Astrocyte of the hippocampus (primary cell): ENCODE measurements at places on chromosomes 11 and 22.

DNA sequence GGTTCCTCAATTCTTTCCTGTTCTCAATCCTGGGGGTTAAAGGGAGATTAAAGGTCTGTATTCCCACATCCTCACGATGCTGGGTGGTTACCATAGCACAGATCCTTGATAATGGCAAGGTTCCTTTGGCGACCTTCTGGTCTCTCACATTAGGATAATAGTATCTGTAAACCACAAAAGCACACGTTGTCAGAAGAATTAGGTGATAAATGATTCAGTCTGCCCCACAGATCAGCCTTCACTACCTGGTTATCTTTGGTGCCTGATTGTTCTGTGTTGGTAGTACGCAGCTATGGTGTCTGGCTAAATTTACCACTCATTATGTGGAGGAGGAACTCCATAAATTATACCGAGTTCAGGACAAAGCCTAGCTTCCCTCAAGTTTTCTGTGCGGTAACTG, 78.4 kb downstream of the C2CD3 start:
- no peak for DNase-seq

DNA sequence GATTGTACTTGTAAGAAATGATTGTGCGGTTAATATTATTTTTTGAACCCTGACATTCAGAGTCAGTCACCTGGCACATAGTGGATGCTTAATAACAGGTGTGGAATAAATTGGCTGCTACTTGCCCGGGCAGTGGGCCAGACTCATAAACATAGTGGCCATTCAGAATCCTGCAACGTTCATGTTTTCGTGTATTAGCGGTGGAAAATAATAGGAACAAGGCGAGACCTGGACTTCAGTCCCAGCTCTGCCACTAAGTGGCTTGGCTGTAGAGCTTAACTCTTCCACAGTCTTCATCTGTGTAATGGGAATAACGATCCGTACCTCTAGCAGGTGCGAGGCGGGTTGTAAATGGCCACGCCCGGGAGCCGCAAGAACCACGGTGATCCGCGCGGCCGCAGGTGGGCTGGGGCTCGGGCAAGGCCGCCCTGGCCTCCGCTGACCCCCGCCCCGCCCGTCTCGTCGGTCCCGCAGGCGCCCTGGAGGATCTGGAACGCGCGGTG, 761 bp upstream of the TMEM25 start:
- DNase-seq, result no peak

DNA sequence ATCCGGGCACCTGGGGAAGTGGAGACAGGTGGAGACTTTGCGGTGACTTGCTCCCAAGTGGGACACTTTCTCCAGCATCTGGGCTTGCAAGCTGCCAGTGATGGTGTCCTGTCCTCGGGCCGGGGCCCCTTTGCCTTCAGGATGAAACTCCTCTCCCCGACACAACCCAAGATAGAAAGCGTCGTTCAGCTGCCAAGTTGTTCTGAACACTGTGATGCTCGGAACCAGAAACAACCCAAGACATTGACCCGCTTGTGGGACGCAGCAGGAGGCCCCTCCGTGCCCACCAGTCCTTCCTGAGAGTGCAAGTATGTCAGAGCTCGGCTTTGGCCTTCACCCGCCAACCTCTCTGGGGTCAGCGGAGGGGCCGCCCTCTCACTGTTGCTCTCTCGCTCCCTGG, 31.3 kb downstream of the LINC01488 start:
- no peak for DNase-seq

- DNase-seq, result no peak
Observed at GRCh38 chr11:67178421-67178820, 59.4 kb downstream of the KDM2A start.

DNA sequence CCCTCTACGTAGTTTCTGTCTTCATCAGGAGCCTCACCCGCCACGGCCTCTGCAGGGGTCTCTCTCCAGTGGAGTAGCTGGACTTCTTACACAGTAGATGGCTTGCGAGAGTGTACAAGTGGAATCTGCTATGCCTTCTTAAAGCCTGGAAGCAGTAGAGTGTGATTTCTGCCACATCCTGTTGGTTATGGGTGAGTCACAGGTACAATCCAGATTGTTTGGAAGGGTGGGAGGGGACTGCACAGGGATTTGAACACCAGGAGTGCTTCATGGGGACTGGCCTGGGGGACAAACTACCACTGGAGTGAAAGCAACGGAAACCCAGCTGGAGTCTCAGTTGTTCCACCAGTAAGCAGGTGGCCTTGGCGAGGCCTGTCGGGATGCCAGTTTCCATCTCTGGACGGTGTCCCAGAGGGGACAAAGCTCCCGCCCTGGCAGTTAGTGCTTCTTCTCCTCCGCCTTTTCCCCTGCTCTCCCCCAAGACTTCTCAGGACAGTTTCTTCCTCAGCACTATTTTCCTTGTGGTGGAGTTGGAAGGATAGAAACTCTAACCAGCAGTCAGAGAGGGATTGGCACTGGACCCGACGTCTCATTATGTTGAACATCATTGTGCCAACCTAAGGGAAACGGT, 85.0 kb upstream of the RCN1 start:
- DNase-seq, result peak; percentile 50

- peak; percentile 72 for DNase-seq
Observed at GRCh38 chr11:33912405-33913361, 20.8 kb upstream of the LMO2 start.

DNA sequence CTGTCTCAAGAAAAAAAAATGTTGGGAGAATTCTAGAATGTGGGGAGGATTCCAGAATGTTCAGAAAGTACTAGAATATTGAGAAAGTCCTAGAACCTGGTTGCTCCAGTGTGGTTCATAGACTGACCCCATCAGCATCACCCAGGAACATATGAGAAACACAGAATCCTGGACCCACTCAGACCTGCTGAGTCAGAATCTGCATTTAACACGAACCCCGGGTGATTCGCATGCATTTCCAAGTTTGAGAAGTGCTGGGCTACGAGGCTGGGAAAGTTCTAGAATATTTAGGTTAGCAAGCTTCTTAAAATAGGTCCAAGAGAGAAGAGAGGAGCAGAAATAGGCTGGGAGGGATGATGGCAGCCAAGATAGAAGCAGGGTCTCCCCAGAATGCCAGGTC, 6.4 kb downstream of the C1QTNF6 start:
- no peak for DNase-seq

GRCh38 chr22:20965888-20966855, 883 bp upstream of the AIFM3 start:
- no peak for DNase-seq

DNA sequence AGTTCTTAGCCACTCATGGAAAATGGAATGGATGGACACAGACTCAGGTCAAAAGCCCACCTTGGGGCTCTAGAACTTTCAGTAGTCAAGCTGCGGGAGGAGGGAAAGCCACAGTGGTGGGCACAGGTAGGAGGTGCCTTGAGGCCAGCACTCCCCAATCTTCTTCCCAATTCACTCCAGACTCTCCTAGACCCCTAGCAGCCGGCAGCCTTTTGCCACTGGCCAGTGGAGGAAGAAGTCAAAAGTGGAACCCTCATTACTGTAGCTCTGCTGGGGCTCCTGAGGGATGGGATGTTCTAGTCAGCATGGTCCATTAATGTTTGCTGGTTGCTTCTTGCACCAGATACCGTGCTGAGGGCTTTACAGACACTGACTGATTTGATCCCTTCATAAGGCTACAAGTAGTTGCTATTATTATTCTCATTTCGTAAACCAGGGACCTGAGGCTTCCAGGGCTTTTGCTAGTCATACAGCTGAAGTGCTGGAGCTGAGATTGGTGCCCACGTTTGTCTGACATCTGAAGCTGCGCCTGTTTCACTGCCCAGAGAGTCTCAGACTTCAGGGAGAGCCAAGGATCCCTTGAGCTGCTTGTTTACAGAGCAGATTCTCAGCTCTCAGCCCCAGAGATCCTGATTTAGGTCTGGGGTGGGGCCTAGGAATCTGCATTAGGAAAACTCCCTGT, 1.1 kb downstream of the UCP3 start:
- DNase-seq, result no peak

DNA sequence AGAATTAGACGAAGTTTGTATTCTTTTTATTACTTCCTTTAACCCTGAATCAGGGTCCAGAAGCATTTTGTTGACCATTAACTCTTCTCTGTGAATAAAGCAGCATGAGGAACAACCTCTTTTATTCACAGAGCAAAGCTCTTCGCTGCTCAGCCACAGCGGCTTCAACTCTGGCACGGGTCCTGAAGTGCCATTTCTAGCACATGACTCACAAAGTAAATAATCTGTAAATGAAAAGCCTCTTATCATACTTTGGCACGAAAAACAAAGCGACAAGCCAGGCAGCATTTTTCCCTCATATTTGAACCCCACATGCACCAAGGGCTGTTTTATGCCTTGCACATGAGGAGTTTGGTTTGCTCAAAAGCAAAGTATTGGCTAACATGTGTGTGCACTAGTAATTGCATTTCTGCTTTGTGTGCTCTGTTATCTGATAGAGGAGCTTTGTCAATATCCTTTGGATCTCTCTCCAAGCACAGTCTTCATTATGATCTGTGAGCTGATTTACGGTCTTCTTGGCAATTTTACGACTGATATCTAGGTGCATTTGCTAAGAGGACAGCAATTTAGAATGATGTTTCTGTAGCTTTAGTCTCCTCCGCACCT, 33.0 kb upstream of the APOBEC3A start:
- peak; percentile 95 for DNase-seq

GRCh38 chr22:42347281-42347824, 76.9 kb upstream of the TCF20 start:
- DNase-seq, result peak; percentile 31
